Stimulated activated naive CD4-positive, alpha-beta T cell (primary cell): ENCODE measurements at places on chromosomes 5 and 9.

- DNase-seq: no peak
Measured at GRCh38 chr5:54621048-54621447, 103.5 kb downstream of the SNX18 start.

- DNase-seq: no peak
Measured at GRCh38 chr9:69054989-69055388, 19.4 kb downstream of the FXN start.

- DNase-seq: no peak
Measured at GRCh38 chr9:134385915-134386314, 59.7 kb downstream of the RXRA start.

DNA sequence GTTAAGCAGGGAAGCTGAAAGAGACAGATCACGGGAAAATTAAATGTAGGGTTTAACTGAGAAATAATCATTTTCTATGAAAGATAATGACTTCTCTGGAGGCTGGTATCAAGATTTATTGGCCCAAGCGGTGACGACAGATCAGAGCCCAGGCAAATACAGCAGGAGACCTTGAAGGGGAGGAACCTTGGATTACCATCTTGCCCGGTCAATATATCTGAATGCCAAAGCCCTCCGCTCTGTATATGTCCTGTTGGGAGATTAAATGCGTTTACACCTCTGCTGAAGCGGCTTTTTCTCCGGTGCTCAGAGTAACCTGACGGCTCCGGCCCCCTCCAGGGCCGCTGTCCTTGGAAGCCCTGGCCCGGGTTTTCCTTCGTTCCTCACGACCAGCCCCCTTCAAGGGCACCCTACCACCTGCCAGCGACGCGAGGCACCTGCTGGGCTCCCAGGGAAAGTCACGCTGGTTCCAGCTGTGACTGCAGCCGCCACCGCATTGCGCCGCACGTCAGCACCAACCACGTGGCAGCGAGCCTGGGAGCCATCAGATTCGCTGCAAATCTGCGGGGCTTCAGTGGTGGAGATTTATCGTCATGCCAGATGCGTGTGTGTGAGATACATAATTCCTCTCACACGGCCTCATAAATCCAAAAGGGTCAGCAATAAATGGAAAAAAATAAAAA, 4.4 kb upstream of the QSOX2 start:
- no peak for DNase-seq

DNA sequence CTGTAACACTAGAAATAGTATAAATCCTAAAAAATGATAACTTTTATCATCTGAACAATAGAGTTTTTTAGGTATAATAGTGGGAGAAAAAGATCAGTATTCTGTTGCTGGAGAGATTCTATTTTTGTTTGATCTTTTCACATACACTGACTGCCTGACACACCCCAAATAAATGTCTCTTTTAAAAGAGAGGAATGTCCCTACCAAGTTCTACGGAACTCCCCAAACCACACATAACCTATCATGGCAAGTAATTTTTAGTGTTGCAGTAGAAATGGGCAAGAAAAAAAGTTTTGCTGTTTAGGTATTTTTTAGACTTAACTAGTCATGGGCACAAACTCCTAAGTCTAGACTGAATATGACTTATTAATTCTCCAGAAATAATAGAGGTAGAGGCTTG, 139.1 kb downstream of the ELAVL2 start:
- no peak for DNase-seq

- DNase-seq: no peak
Measured at GRCh38 chr5:68420476-68421344, 205.2 kb downstream of the PIK3R1 start.

- DNase-seq: no peak
Measured at GRCh38 chr9:96202971-96203780, 98.8 kb downstream of the HSD17B3 start.

GRCh38 chr9:70259512-70259802, 679 bp downstream of the SMC5 start:
- DNase-seq: no peak

- no peak for DNase-seq
Measured at GRCh38 chr9:126955811-126956210, 41.2 kb downstream of the RALGPS1 start.

DNA sequence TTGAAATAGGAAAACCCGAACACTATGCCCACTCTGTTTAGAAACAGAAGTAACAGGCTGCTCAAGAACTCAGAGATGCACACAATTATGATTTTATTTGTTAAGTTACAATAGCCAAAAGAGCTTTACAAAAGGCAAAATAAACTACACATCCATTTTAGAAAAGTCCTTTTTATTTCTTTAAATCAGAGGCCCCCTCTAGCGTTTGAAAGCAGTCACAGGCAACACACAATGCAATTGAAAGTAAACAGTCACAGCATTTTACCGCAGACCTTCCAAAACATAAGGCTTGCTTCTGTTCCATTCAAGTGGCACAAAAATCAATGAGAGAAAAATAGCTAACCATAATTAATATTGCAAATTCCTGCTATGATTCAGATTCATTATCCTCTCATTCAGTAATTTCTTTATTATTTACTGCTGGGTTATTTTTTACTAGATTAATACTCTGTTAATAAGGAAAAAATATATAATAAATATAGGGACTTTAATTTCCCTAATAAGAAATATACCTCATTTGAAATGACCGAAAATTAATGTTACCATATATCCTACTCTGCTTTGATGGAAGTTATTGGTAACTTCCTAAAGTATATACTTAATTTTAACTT, 78.3 kb downstream of the CEP120 start:
- no peak for DNase-seq

DNA sequence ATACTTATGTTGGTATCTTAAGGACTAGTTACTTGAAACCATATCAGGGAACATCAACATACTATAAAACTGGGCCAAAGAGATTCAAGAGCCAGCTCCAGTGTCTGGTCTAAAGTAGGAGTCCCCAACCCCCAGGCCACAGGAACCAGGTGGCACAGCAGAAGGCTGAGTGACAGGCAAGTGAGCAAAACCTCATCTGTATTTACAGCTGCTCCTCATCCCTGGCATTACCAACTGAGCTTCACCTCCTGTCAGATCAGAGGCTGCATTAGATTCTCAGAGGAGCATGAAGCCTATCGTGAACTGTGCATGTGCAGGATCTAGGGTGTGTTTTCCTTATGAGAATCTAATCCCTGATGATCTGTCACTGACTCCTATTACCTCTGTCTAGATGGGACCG, 581.6 kb upstream of the CDH9 start:
- no peak for DNase-seq

GRCh38 chr9:20207176-20207575, 415.1 kb downstream of the MLLT3 start:
- no peak for DNase-seq

DNA sequence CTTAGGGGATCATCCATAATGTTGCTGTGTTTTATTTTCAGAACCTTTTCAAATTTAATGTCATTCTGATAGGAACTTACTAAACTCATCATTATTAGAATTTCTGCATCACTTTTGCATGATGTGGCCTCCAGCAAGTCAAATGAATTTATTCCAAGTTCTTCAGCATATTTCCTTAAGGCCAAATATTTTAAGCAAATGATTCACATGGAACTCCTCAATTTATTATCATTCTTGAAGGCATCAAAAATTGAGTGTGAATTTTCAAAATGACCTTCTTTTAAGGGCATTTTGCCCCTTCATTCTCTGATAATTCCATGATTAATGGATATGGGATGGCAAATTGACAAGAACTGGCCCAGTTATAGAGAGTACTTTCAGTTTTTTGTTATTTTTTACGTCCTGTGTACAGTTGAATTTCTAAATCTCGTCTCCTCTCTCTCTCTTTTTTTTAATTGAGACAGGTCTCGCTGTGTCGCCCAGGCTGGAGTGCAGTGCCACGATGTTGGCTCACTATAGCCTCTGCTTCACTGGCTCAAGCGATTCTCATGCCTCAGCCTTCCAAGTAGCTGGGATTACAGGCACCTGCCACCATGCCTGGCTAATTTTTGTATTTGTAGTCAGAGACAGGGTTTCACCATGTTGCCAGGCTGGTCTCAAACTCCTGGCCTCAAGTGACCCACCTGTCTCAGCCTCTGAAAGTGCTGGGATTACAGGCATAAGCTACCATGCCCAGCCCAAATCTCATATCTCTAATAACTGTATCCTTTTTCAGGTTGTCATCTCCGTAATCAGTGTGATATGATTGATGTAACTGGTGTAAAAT, 29.1 kb downstream of the GPR21 start:
- no peak for DNase-seq

GRCh38 chr5:122541388-122541787, 229.4 kb downstream of the SNCAIP start:
- DNase-seq: no peak

GRCh38 chr5:67205981-67206380, 9.4 kb upstream of the CD180 start:
- no peak for DNase-seq

GRCh38 chr5:109354761-109355160, 55.0 kb downstream of the PJA2 start:
- DNase-seq: no peak

DNA sequence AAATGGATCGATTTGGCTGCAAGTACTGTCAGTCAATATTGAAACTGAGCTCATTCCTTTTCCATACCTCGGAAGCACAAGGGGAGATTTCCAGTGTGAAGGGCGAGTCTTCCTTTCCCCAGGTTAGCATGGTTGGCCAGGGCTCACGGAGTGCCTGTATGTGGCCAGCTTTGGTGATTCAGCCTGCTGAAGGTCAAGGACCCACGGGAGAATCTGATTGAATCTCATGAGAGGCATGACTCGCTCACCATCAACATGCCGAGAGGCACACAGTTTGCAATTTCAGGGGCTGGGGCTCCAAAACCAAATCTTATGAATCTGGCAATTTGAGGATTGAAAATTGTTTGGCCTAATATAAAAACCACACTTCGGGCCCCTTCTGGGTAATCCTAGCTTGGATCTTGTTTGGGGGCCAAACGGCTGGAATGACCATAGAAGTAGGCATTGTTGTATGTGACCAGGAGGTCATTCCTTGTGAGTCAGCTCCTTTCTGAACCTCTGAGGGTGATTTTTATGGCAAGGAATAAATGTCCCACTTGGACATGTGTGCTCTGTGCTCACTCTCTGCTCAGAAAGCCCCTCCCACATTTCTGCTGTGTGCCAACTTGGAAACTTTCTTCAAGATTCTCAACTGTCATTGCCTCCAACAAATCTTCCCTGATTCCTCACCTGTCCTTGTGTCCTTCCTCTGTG, 69.8 kb downstream of the DOCK2 start:
- no peak for DNase-seq

GRCh38 chr9:137470785-137471184, 11.7 kb upstream of the NSMF start:
- no peak for DNase-seq

GRCh38 chr5:132460846-132461568, 29.6 kb downstream of the IRF1 start:
- no peak for DNase-seq

DNA sequence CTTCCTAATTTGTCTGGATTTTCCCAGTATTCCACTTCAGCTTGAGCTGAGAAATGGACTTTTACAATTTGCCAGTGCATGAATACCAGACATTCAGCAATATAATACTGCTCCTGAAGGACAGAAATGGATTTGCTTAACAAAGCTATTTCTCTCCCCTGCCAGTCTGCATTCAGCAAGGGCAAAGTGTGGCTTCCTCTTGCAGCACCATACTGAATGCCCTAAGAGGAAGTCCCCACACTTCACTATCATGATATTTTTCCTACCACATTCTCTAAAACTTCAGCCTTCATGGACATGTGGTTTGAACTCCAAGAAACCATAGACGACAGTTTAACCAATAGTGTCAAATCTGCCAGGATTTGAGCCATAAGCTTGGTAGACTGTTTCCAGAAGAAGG, 19.8 kb upstream of the TLE4 start:
- no peak for DNase-seq

DNA sequence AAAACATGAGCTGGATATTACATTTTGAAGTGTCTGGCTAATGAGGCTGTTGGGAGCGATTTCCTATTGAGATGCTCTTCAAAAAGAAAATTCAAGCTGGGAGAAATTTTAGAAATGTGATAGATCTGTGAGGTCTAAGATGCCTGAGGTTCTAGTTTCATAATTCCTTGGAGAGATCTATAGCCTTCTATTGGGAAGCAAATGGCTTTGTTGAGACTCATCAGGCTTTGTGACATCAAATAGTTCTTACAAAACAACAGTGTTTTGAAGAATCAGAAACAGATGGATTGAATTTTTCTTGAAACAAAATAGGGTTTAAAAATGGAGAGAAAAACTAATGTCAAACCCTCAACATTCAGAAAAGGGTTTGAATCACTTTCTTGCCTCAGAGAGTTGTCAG, 292.9 kb downstream of the NNT start:
- DNase-seq: no peak

- DNase-seq: no peak
Measured at GRCh38 chr9:13550519-13550918, 271.0 kb upstream of the MPDZ start.

DNA sequence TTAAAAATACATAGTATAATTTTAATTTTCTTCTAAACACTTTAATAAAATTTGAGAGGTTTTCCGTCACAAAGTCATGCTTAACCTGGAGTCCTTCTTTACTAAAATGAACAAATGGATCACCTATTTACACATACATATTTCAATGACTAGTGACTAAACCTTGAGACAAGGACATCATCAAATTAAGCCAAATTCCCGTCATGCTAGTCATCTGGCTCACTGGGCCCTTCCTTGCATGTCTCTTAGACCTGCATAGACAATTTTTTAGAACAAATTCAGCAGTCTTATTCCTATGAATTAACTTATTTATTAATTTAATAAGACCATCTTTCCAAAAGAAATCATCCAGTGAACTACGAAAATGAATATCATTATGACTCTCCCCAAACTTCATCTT, 26.6 kb downstream of the ERAP2 start:
- no peak for DNase-seq

GRCh38 chr5:101260857-101261256, 357.8 kb upstream of the ST8SIA4 start:
- DNase-seq: no peak

DNA sequence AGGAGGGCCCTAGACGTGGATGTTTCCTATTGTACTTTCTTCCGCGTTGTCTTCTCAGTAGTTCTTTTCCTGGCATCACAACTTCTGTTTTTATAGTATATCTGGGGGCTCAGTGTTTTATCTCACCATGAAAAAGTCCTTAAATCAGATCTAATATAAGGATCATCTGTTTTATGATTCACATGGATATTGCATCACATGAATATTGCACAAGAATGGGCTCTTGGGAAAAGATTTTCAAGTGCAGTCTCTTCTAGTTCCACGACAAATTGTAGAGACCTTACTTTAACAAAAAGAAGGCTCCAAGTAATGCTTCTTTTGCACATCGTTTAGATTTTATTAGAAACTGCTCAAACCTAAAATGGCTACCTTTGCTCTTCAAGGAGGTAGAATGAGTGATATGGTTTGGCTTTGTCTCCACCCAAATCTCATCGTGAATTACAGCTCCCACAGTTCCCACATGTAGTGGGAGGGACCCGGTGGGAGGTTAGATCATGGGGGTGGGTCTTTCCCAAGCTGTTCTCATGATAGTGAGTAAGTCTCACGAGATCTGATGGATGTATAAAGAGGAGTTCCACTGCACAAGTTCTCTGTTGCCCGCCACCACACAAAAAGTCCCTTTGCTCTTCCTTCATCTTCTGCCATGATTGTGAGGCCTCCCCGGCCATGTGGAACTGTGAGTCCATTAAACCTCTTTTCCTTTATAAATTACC, 53.7 kb upstream of the FAM120A start:
- DNase-seq: no peak
